ENCODE measurements at places on chromosomes 6 and 20.
A peak's percentile ranks its signal among the peaks of the same experiment; 100 is the strongest.

DNA sequence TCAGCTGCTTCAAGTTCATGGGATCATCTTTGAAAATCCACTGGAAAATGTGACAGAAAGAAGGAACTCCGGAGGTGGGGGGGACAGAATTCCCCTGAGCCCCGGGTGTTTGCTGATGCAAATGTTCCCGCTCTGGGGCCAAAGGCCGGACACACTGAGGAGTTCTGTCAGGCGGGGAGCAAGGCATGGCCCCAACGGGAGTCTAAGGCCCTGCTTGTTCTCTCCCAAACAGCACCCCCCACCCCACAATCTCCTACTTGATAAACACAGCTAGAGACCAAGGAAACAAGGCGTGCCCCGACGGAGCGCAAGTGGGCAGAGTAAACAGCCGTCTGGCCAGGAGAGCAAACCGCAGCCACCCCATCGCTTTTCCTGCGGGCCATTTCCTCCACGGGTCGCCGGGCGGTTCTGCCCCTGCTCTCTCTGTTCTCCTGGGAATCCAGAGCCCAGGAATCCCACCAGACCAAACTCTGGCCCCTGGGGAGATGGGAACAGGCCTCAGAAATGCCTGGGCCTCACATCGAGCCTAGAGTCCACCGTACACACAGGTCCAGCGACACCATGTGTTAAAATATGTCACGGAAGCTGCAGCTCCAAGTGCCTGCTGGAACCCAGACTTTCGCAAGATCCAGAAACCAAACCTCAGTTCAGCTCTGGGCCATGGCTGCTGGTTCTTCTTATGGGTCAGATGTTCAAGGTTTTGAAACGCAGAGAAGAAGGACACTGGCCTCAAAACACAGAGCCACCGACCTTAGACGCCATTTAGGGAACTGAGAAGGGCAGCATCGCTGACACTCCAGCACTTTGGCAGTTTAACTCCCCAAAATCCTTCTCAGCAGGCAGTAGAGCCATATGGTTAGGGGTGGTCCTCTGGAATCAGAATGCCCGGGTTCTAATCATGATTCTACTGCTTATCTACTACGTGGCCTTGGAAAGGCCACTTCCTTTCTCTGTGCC lies 104.2 kb downstream of the PREX1 start:
- no peak for DNase-seq

DNA sequence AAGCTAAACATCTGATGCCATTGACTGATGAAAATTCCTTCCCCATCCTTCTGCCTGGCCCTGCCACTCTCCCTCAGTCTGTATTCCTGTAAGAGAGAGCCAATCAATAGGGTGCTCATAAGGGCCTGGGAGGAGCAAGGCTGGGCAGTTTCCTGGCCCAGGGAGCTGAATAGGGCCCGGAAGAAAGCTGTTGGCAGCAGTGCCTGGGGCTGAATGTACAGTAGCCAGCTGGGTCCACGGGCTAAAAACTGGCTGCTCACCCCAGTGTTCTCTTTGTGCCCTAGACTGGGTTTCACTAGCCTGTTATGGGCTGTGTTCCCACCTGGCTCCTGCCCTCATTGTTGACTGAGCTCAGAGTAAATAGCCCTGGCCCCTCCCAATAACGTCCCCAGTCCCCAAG lies 1.7 kb upstream of the WFDC2 start:
- DNase-seq, result no peak

GRCh38 chr6:85354761-85355618 lies 94.9 kb upstream of the NT5E start:
- peak; percentile 15 for DNase-seq

- no peak for DNase-seq
Observed at GRCh38 chr6:14037402-14038277, 79.9 kb upstream of the CD83 start.

DNA sequence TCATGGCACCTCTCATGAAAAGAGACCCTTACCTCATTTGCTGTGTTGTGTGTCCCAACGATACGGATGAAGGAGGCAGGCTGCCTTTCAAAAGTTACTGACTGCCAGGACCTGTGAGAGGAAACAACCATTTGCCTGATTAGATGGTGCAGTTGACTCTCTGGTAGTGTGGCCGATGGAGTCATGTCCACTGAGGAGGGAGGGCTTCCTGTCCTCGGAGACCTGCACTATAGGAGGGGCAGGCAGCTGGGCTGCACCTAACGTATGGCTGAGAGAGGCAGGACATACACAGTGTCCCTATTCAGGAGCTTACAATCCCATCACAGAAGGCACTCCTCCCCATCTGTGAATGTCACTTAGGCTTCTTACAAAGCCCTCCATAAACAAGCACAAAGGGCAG lies 373.0 kb downstream of the ZFAND3 start:
- no peak for DNase-seq

DNA sequence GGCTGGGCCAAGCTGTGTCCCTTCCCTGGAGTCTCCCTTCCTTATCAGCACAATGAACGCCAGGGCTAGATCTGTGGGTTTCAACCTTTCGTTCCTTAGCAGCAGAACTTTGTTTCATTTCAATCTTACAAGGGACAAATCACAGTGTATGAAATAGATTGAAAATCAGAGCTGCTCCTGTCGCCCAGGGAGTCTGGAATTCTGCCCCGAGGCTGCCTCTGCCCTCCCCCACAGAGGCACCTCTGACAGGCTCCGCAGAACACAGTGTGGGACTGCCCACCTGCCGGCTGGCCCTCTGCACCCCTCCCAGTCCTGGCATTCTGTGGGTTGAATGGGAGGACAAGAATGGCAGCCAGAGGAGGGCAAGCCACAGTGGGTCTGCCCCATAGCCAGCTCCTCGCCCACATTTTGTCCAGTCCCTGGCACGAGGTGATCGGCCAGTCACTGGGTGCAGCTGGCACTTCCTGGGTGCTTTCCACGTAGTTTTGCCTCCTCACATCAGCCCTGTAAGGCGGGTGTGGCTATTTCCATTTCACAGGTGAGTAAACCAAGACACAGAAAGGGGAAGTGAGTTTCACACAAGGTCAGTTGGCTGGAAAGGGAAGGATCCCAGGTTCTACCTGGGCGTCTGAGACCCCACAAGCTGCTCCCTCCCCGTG lies 26.1 kb downstream of the MANBAL start:
- DNase-seq, result no peak

GRCh38 chr6:159989492-159990480 lies 20.9 kb downstream of the IGF2R start:
- no peak for DNase-seq

- DNase-seq, result no peak
Observed at GRCh38 chr20:23872065-23872464, 7.5 kb downstream of the CST5 start.

- DNase-seq, result peak; percentile 58
Observed at GRCh38 chr6:159691133-159691962, 1.7 kb downstream of the SOD2 start.

GRCh38 chr20:64093013-64093503 lies 8.9 kb upstream of the LKAAEAR1 start:
- no peak for DNase-seq

- DNase-seq, result peak; percentile 9
Observed at GRCh38 chr6:5619249-5619648, 357.9 kb downstream of the FARS2 start.

DNA sequence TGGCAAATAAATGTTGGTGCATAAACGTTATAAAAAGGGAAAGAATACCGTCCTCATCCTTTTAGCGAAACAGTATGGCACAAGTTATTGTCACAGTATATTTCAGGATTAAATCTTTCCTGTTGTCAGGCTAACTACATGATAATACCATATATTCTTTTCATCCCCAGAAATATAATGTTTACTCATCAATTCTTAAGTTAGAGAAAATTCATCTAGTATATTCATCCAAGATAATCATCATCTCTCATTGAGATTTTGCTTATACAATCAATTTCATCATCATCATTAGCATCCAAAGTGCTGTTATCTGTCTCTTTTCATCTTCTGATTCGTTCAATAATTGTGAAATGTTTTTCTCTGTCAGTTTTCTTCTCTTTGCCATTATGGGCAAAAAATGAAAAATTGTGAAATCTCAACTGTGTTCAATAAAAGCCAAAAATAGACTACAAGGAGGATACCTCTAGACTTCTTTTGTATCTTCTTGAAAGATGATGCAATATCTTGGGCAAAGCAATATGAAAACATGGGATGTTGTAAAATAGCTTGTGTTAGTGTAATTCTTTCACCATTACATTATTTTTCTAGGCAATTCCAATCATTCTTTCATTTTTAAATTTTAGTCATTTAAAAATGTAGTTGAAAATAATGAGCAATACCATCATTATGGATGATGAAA lies 2.6 kb downstream of the SPACA1 start:
- DNase-seq, result no peak

- DNase-seq, result no peak
Observed at GRCh38 chr6:150252714-150253444, 110.0 kb downstream of the PPP1R14C start.

DNA sequence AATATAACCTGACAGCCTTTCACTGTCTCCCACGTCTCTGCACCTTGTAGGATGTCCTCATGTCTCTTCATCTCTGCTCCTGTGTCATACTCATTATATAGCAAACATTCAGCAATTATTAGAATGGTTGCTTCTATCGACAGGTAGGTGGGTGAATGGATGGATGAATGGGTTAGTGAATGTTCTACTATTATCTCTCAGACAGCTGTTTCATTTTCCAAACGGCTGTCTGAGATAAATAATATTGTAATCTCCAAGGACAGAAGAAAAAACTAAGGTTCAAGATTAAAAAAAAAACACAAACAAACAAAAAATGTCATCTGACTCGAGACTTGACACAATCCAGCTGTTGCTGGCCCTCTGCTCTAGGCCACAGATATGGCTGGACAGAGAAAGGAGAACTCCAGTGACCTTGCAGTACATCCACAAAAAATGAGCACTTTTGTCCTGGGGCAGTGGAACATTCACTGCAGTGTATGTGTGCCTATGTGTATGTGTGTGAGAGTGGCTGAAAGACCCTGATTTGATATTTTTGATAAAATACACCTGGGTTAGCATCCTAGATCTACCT lies 2.1 kb downstream of the HNF4A start:
- DNase-seq, result no peak

- DNase-seq, result peak; percentile 11
Observed at GRCh38 chr6:16238963-16239797, 793 bp downstream of the GMPR start.

GRCh38 chr6:15504040-15504495 lies 158.8 kb downstream of the DTNBP1 start:
- DNase-seq, result no peak

DNA sequence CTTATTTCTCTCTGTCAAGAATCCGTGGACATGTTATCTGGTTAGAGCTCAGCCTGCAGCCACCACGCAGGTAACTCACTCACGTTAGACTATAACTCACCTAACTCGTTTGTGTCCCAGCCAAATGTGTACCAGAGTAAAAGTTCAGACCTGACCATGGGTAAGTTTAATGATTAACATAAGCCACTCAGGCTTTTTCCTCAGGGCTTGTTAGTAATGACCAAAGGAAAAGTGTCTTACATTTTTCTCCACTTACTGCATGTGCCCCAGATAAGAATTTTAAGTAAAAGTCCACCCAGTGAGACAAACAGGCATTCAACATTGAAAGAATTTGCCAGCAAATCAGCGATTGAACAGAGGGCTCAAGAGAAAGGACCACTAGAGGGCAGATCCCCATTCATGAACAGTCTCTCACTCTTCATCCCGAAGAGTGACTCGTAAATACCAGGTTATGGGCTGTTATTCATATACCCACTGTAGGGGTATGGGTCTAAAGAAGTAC lies at the start of gene PKHD1:
PKHD1 (minus strand) TSS at position 116 of the 502 bp plus-strand sequence. CDS start 2,680 bp downstream, outside the sequence.
- no peak for DNase-seq

GRCh38 chr6:107957909-107958688 lies at the start of gene SEC63:
Gene SEC63 (minus strand): TSS chr6:107958208. CDS start chr6:107958009, 199 bp downstream.
- peak; percentile 95 for DNase-seq

DNA sequence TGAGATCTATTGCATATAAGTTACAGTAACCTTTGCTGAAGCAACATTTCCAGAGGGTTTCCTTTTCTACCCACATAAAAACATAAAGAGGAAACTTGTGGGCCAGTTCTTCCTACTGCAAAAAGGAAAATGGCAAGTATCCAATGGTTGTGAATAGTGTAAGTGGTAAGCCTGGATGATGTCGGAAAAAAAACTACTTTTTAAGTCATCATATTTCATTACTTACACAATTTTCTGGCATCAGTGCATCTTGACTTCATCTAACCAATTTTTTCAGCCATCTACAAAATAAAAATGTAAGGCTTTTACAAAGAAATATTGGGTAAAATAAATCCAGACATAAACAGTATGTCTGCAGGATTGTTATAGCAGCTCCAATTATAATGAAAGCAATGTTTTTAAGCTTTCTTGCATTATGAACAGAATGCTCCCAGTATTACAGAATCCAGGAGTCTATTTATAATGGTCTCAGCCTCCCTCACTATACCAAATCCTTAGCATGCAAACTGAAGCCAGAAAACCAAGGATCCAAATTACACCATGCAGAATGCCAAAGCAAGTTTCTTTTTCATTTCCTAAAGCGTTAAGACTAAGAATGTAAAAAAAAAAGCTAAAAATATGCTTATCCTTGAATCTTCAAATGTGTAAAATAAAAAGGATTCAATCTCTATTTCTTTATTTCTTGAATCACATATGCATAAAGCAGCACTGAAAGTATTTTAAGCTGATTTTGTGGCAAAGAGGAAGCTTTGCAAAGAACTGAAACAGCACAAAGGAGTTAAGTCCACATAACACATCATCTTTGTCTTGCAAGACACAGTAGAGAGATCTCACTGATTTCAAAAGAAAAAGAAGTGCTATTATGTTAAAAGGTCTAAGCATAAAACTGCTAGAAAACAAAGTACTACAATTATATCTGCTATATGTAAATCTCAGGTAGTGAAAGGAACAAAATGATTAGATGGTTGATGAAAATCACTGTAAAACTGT lies 126.8 kb upstream of the HMGCLL1 start:
- no peak for DNase-seq

DNA sequence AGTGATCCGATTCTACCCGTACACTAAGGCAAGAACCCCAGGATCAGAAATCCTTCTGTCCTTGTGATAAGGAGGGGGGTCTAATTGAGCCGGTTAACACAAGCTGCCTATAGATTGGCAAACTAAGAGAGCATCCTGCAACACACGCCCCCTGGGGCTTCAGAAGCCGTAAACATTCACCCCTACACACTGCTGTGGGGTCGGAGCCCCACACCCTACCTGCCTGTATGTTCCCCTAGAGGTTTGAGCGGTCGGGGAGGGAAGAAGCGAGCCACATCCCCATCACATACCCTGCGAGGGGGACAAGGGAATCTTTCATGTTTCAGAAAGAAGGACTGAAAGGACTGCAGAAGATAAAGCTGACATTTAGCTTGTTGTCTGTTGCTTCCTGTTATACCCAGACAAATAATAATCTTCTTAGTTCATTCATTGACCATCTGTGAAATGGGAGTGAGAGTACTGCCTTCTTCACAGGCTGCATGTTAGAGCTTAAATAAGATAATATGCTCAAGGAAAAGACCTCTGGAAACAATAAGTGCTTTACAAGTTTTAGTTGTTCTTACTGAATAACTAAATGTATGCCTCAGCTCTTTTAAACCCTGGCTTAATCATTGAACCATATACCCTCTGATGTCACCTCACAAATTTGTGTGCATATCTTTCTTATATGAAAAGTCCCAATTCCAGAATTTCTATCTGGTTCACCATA lies 74.2 kb upstream of the RNF217 start:
- no peak for DNase-seq

DNA sequence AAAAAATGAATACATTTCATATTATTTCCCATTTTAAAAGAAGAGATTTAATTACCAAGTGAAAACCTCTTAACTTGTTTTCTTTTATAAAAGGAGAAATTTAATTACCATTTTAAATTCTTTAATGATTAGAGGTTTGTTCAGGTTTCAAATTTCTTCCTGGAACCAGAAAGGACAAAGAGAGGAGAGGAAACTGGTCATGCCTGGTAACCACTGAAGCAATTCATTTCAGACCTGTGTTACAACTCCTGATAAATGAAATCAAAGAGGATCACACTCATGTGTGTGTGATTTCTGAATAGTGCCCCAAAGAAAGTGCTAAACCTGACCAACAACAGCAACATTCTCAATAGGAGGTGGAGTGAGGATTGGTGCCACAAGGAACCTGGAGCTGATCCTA lies 12.6 kb upstream of the SLPI start:
- no peak for DNase-seq

All from central memory CD4-positive, alpha-beta T cell (primary cell).